ENCODE measurements at places on chromosomes 3 and 15. TPM values are rescaled to one million over a fixed set of nuclear protein-coding genes. Genes with fewer than 3 reads are reported as not detected.

- H3K27ac ChIP-seq, result no peak overlapping the region
- H3K36me3 ChIP-seq, result peaks cover 4% of the 10 kb centered on the region
Observed at GRCh38 chr3:157447026-157447694, 10.5 kb downstream of the PTX3 start.

PRR20G gene
- total RNA-seq, result not detected

DNA sequence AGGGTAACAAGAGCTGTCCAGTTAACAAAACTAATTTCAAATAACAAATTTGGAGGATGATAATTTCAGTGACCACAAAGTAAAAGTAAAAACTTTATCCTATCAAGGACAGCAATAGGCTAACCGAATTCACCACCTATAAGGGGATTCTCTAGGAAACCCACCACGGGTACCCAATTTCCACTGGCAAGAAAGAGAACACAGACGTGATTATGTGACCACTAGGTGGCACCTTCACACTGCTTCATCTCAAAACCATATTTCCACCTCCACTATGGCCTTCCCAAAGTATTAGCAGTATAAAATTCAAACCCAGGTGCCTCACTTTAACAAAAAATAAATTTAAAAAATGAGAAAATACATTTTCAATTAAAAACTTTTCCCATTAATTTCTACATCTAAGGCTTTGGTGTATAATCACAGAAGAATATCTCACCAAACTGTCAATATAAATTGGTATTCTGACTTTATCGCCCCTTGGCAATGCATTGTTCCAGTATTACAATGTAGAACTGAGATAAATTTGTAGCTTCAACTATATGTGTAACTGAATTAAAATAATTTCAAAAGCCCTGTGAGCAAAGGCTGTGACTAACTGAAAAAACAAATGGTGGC, 96.5 kb downstream of the FSIP1 start:
- no peaks in the 10 kb centered on the region for H3K36me3 ChIP-seq
- no peaks in the 10 kb centered on the region for H3K27me3 ChIP-seq
- DNase-seq, result peak; percentile 76
- no peak overlapping the region for H3K27ac ChIP-seq

HOMER2 gene
- 9.9 TPM for total RNA-seq

All from fibroblast of lung (primary cell).